ENCODE measurements at places on chromosomes 12 and 14.

- peak; percentile 14 for DNase-seq
Observed at GRCh38 chr12:18430425-18431048, 169.2 kb downstream of the PIK3C2G start.

GRCh38 chr12:93094988-93095737 is 166.1 kb upstream of the EEA1 start:
- no peak for DNase-seq

DNA sequence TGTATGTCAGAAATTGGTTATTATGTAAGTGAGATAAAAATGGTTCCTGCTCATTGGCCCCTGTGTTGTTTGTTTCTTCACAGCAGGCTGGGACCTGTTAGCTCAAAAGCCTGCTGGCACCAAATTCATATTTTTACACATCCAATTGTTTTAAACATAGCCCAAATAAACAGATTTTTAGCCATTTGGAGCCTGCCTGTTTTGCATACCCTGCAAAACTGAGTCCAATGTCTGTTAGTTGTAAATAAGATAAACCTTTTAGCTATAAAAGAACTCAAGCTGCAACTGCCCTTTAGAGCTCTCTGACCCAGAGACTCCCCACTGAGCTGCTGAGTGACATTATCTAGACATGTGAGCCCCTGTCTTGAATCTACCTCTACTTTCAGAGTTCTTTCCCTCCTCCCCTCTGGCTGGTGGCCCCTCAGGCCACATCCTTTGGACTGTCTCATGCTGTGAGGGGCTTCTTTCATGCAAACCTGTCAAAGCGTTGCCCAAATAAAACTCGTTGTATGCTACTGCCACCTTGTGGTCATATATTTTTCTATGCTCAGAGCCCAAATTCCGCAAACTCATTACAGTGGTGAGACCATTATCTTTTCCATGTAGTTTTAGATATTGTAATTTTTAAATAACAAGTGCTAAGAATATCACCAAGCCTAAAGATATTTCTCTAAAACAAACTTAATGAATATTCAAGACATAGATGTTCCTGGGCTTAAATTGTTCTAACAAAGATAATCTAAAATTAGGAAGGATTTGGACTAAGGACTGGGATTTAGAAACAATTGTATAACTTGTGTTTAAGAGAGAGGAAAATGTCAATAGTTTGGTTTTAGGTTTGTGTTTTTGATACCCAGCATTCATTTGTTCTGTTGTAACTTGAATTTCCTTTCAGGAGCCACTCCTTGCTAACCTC is 337.9 kb downstream of the AACS start:
- peak; percentile 42 for DNase-seq

- DNase-seq, result no peak
Observed at GRCh38 chr14:89382901-89383845, 33.9 kb downstream of the FOXN3 start.

GRCh38 chr14:67071506-67071905 is 117.7 kb upstream of the GARIN2 start:
- no peak for DNase-seq

GRCh38 chr14:54087376-54087775 is 130.8 kb upstream of the BMP4 start:
- DNase-seq, result no peak

DNA sequence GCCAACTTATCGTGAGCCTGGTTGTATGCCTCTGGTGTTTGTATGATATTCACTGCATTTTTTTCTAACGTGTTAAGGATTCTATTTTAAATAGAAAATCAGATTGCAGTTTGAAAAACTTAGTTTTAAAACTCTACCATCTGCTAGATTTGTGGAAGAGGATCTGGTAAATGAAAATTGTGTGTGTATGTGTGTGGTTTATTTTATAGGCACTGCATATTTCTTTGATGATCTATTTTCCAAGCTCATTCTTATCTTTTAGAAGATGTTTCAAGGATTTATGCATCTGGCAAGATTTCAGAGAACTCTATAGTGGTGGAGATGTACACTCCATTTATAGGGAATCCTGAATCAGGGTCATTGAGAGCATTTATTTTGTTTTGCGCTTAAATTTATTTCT is 69.8 kb downstream of the HMGA2 start:
- DNase-seq, result no peak

DNA sequence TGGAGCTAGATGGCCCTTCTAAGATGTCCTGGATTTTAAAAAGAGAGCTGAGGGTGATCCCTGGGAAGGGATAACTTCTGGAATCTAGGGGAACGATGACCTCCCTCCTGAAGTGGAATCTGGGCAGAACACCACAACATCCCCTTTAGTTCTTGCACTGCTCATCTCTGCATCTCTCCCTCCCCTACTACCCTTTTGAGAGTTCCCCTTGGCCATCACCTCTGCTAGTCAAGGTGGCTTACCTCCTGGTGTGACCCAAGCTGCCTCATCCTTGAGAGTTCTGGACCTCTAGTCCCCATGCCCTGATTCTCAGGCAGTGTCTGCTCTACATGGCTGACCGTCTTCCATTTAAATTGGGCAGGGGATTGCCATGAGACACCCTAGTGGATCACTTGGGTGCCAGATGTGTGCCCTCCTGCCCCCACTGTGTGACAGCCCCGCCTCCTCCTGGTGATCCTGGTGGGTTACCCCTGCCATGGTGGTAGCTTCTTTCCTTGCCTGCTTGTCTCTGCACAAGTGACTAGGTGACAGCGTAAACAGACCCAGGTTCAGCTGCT is 216.4 kb downstream of the PCNX1 start:
- no peak for DNase-seq

- DNase-seq, result no peak
Observed at GRCh38 chr12:22256605-22257004, 77.9 kb downstream of the ST8SIA1 start.

GRCh38 chr12:31342286-31342685 is 16.3 kb upstream of the SINHCAF start:
- no peak for DNase-seq

GRCh38 chr12:2354151-2354991 is 301.6 kb downstream of the CACNA1C start:
- no peak for DNase-seq

DNA sequence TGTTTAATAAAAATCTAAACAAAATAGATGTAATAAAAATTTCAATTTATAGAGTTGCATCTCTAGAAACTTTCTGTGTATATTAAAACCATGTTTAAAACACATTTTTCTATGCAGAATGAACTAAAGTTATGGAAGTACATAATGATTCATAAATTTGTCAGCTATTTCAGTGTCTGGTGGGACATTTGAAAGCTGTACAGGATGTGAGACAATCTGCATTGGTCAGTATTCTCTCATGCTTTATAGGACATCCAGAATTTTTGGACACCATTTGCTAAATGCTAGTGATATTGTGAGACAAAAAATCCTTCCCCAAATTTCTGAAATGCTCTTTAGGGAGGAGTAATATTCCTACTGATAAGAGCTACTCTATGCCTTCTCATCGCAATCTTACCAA is 13.3 kb downstream of the GPR135 start:
- DNase-seq, result no peak

- no peak for DNase-seq
Observed at GRCh38 chr14:83151571-83151970, 1617.9 kb upstream of the SEL1L start.

- DNase-seq, result no peak
Observed at GRCh38 chr12:6463858-6464257, 6.6 kb downstream of the VAMP1 start.

GRCh38 chr14:58969951-58970751 is 218.3 kb upstream of the DAAM1 start:
- DNase-seq, result no peak

DNA sequence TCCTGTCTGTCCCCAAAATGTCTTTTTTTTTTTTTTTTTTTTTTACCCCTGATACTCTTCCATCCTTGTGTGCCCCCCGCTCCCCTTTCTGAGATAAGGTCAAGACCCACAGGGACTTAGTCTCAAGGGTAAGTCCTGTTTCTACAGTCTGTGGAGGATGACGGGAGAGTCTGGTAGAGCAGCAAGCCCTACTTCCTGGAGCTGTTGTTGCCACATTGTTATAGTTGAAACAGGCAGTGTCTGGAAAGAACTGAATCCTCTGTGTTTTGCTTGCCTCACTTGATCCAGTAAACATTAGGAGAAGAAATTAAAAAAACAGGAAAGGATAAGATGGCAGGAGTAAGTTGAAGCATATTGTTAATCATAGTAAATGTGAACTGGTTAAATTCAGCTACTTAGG is 45.5 kb downstream of the ZNF664 start:
- DNase-seq, result no peak

DNA sequence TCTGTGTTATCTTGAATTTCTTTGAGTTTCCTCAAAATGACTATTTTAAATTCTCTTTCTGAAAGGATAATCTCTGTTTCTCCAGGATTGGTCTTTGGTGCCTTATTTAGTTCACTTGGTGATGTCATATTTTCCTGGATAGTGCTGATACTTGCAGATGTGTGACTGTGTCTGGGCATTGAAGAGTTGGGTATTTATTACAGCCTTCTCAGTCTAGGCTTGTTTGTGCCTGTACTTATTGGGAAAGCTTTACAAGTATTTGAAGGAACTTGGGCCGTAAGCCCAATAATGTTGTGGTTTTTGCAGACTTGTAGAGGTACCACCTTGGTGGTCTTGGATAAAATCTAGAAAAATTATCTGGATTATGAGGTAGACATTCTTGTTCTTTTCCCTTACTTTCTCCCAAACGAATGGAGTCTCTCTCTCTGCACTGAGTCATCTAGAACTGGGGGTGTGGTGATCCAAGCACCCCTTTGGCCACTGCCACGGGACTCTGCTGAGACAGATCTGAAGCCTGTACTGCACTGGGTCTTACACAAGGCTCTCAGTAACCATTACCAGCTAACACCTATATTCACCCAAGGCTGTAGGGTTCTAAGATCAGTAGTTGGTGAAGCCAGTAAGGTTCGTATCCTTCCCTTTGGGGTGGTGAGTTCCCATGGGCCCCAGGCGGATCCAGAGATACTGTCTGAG is 703.7 kb upstream of the MGAT4C start:
- no peak for DNase-seq

GRCh38 chr12:5043589-5044419 is at the start of gene KCNA5:
TSS of gene KCNA5 (plus strand) at chr12:5043879. CDS start at chr12:5044148, 269 bp downstream.
- DNase-seq, result no peak

- DNase-seq, result peak; percentile 55
Observed at GRCh38 chr12:27966870-27967269, 5.7 kb downstream of the PTHLH start.

DNA sequence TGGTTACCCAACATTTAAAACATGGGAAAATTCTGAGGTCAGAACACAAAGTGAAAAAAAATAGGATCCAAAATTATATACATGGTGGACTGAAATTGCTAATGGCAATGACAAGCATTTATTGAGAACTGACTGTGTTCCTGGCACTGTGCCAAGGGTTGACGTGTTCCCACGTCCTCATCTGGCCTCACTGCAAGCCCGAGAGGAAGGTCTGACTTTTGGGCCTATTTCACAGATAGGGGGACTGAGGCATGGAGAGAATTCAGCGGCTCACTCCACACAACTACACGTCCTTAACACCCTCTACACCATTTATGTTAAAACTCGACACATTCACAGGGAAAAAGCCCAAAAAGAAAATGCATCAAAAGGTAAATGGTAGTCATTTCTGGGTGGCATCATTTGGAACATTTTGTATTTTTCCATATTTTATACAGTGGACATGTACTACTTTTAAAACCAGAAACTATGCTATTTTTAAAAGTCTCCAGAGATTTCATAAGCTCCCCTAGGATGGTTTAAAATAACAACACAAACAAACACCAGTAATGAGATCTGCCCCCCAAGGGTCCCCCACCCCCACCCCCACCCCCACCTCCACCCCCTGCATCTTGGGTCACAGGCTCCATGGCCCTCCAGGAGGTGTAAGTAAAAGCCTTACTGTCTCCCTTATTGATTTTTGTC is 27.7 kb downstream of the CLMN start:
- DNase-seq, result no peak

DNA sequence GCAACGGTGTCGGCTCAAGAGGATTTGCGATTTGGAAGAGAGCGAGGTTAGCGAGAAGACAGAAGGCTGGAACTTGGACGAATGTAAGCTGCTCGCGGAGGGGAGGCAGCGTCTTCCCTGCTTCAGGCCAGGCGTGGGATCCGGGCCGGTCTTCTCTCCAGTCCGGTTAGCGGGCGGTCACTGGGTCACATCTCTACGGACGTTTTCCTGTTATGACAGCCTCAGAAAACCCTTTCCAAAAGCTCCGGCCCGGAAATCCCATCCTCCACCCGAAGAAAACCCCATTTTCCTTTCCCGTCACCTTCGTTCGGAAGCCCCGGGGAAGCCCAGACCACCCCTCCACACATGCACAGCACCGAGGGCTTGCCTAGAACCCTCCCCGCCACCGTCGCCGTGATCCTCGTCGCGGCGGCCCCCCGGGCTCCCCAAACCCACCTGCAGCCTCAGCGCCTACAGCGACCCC is 268 bp downstream of the NDUFB1 start:
- DNase-seq, result no peak

- DNase-seq, result no peak
Observed at GRCh38 chr12:49198431-49199155, 9.7 kb upstream of the TUBA1A start.

DNA sequence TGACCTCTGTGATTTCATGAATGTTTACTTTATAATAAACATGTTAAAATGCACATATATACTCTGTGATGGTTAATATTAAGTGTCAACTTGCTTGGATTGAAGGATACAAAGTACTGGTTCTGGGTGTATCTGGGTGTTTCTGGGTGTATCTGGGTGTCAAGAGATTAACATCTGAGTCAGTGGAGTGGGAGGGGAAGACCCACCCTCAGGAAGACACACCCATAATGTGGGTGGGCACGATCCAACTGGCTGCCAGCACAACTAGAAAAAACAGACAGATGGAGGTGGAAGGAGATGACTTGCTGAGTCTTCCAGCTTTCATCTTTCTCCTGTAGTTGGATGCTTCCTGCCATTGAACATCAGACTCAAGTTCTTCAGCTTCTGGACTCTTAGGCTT is 11.9 kb downstream of the NUP37 start:
- DNase-seq, result no peak

- no peak for DNase-seq
Observed at GRCh38 chr14:61813096-61813606, 50.9 kb downstream of the SNAPC1 start.

- peak; percentile 60 for DNase-seq
Observed at GRCh38 chr14:65321370-65321875, 91.1 kb upstream of the FUT8 start.

DNA sequence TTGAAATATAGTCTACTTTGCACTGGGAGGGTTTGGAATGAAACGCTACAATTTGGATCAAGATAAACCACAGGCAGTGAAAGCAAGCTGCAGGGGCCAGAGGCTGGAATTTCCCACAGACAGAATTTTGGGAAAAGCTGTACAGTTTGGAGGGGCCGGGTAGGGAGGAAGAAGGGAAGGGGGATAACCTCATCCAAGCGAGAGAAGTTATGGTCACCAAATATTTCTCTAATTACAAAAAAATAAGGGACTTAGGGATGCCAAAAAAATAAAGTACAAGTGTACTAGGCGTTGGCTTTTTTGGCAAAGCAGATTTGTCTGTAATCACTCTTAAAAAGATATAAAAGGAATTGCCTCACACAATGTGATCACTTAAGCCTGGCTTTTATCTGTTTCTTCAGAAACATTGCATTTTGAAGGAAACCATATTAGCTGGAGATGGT is 31.2 kb upstream of the ADGRD1 start:
- DNase-seq, result no peak

GRCh38 chr12:51482929-51483697 is 58.5 kb downstream of the SLC4A8 start:
- peak; percentile 42 for DNase-seq
